Activated naive CD4-positive, alpha-beta T cell treated with anti-CD3 and anti-CD28 coated beads for 36 hours (primary cell): ENCODE measurements at places on chromosomes 1 and 21. TPM values are rescaled to one million over a fixed set of nuclear protein-coding genes. Genes with fewer than 3 reads are reported as not detected.

The CELA3A gene
- total RNA-seq: not detected

The PADI2 gene
- total RNA-seq: not detected

DNA sequence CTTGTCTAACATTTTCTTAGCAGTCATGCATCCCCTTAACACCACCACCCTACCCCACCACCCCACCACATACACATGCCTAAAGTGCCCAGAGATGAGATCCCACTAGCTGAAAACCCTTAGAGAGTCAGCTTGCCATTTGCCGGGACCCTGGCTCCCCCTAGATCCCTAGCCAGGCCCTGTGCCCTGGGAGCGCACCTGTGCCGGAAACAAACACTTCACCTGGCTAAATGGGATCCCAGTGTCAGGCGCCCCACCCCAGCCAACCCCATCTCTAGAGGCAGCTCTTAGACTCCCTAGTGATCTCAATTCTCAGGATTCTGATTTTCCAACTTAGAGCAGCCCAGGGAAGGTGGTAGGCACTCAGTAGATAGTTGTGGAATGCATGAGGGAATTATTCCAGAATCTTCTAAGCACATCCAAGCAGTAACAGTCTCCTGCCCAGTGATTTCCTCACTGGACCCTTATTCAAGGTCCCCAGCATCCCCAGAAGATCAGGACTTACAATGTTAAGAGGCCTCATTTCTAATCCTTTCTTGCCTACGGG lies 105.2 kb downstream of the LAMC2 start:
- no peak for DNase-seq

The STUM gene
- not detected for total RNA-seq

- DNase-seq: no peak
Observed at GRCh38 chr21:29305068-29305467, 6.3 kb downstream of the BACH1 start.

- DNase-seq: no peak
Observed at GRCh38 chr1:162930976-162931560, 70.1 kb upstream of the CCDC190 start.

- no peak for DNase-seq
Observed at GRCh38 chr1:65289449-65289848, 19.9 kb upstream of the DNAJC6 start.

- no peak for DNase-seq
Observed at GRCh38 chr1:182407724-182408123, 7.3 kb upstream of the TEDDM1 start.

DNA sequence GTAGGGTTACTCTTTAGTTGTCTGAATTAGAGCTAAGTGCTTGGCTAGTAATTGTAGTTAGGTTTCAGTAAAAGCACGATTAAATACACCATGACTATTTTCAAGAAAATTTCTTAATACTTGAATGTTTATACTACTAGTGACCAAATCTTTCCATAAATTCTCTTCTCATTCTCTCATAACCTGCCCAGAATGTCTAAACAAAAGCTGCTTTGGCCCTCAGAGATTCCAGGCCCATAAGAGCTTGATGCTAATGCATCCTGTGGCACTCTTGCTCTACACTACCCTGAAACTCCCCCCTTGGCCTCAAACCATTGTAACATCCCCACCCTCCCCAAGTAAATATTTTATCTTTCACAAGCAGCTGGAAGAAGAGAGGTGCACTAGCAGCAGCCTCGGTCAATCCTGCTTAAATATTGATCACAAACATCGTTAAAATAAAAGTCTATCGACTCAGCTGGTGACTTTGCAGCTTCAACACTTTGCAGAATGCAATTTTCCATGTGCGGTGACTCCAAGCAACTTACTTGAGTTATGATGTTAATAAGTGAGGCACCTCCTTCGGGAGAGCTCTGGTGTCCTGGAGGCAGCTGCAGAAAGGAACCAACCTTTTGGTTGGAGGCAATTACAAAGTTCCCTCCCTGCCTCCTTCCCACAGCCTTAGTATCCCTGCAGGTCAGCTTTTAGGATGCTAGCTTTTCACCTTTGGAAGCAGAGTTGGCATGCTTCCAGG lies 315.6 kb upstream of the PLXNA2 start:
- DNase-seq: no peak

The TFAP2E gene
- 0.27 TPM for total RNA-seq

The PLA2G2A gene
- total RNA-seq: not detected

DNA sequence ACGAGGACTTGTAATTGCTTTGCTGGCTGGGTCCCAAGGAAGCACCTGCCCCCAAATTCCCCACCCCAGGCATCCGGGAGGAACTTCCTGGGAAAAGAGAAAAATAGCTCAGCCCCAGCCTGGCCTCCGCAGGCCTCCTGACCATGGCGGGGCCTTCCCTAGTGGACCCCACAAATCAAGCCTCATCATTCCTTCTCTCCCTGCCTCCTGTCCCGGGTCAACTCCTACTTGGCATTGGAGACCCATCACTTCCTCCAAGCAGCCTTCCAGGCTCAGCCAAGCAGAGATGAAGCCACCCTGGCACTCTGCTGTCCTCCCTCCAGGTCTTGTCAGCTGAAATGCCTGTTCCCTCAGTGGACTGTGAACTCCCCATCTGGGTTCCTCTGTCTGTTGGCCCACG lies 38.0 kb downstream of the AJAP1 start:
- no peak for DNase-seq

DNA sequence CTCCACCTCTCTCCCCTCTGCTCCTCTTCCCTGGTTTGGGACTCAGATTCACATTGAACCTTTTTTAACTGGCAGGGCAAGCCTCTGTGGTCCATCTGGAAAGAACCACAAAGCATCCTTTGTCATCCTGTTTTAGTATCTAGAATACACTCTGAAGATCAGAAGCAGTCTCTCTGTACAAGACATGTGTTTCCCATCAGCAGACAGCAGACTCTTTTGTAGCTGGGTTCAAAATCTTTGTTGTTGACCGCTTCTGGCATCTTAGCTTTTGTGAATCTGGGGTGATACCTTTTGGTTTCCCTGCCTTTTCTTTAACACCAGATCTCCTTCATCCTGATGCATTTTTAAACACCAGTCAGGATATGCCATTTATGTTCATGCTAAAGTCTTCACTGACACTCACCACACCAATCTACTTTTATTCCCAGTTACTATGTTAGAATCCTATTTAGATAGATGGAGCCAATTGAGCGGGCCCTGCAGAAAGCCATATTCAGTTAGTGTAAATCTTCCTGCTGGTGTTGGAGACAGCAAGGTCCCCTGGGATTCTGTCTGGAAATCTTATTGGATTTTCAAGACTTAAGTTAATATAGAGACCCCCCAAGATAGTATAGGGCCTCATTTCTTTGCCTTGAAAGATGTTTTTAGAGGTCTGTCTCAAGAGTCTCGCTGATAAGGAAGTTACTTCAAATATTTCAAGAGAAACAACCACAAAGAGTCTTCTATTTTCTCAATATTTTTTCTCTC lies 51.1 kb downstream of the ST6GALNAC3 start:
- DNase-seq: no peak

DNA sequence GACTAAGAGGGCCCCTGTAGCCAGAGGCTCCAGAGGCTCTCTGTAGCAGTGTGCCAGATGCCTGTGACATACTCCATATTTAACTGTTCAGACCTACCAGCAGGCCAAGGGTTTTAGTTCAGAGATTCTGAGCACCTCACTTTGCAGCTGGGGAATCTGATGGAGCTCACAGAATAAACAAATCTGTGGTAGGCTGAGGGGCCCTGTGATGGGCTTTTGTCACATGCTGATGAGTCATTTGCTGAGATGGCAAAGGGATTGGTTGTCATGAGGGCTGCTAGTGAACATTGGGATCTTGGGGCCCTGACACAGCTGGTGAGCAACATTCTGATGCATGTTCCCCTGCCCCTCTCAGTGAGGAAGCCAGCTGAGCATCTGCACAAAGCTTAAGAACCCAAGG lies 482.2 kb downstream of the CAMTA1 start:
- no peak for DNase-seq

The KCNJ9 gene
- total RNA-seq: not detected

- peak; percentile 86 for DNase-seq
Observed at GRCh38 chr21:42609811-42610210, 43.6 kb upstream of the PDE9A start.

DNA sequence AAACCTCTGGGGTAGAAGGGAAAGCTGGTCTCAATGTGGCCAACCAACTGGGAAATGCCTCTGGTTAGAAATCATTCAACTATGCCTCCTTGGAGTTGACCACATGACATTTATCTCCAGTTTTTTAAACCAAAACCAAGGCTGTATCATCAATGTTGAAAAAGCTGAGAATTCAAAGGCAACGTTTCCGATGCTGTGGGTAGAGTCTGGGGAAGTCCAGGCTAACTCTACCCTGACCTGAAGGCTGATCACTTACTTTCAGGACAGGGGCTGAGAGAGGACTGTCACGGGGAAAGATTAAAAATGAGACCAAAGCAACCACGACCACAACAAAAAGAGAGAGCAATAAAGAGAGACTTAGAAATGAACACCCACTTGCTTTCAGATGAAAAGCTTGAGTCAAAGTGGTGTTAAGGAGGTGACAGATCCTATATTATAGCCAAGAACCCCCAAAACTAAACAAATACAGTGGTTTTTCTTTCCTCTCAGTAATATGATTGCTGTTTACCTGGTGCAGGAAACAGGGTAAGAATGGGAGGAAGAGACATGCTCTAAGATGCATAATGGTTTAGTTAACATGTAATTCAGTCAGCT lies 90.8 kb upstream of the TNFSF4 start:
- peak; percentile 76 for DNase-seq
